ENCODE measurements at places on chromosomes 12 and 14. TPM values are rescaled to one million over a fixed set of nuclear protein-coding genes. Genes with fewer than 3 reads are reported as not detected.

KICS2 gene
- 17.9 TPM for total RNA-seq

LHX5 gene
- not detected for total RNA-seq

CD163 gene
- 125 TPM for total RNA-seq

ZC2HC1C gene
- total RNA-seq, result 3.2 TPM

FSCB gene
- 0.59 TPM for total RNA-seq

CRACR2A gene
- total RNA-seq, result 17.3 TPM

DLST gene
- 76.1 TPM for total RNA-seq

NFATC4 gene
- total RNA-seq, result 28.6 TPM

ASB2 gene
- total RNA-seq, result 2.0 TPM

CAPZA3 gene
- total RNA-seq, result not detected

CPNE6 gene
- total RNA-seq, result not detected

CCDC60 gene
- not detected for total RNA-seq
